CD4-positive, alpha-beta T cell treated with Interleukin-2 at 100 ng/mL for 4 hours (primary cell): ENCODE measurements at places on chromosomes 3 and 15.

- DNase-seq = no peak
Measured at GRCh38 chr15:66154581-66154980, 99.0 kb downstream of the MEGF11 start.

- DNase-seq = no peak
Measured at GRCh38 chr3:38149708-38150107, 11.2 kb downstream of the MYD88 start.

GRCh38 chr15:94131875-94132274 lies 99.5 kb upstream of the MCTP2 start:
- DNase-seq = no peak

- DNase-seq = no peak
Measured at GRCh38 chr3:33858131-33858530, 59.7 kb downstream of the PDCD6IP start.

GRCh38 chr3:127714125-127714571 lies 41.4 kb downstream of the ABTB1 start:
- DNase-seq = no peak
